ENCODE measurements at places on chromosomes 4 and X.

GRCh38 chrX:120739300-120739699, 109.4 kb upstream of the C1GALT1C1 start:
- DNase-seq = no peak

DNA sequence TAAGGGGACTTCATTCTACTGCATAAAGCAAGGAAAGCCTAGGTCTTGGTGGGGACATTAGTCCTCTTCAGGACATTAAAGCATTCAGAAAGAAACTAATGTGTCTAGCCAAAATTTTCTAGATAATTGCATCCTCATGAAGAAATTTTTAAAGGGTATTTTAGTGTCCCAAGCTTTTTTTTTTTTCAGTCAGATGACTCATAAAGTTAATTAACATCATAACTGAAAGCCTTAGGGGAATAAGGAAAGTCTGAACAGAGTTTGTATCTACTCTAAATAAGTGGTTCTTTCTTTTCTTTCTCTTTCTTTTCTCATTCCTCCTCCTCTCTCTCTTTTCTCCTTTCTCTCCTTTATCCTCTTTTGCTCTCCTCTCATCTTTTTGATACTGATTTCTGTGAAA, 202.4 kb downstream of the ADAMTS3 start:
- DNase-seq = no peak

DNA sequence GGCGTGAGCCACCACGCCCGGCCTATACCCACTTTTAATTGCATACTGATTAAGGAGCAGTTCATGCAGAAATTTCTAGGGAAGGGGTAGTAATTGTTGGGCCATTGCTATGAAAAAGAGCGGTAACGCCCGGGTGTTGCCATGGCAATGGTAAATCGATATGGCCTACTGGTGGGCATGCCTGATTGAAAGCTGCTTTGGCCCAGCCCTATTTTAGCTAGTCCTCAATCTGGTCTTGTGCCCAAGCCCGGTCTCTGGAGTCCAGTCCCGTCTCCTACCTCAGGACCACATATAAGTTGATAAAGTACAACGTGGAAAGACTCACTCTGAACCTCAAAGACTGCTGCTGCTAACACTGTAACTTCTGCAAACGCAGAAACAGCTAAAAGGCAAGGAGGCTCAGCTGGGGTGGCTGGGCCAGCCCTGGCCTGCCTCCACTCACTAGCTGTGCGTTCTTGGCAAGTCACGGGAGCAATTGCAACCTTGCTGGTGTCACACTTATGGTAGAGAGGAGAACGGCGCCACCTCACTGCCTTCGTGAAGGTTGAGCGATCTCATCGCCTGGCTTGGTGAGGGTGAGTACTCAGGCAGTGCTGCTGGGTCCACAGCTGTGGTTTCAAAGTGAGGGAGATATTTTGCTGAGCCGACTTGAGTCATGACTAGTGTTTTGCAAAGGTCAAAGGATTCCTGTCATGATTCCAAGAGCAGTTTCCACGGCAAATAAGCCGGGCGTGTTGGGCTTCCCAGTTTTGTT, 57.0 kb upstream of the GRPEL1 start:
- no peak for DNase-seq

GRCh38 chr4:53905276-53905940, 159.0 kb downstream of the CHIC2 start:
- no peak for DNase-seq

DNA sequence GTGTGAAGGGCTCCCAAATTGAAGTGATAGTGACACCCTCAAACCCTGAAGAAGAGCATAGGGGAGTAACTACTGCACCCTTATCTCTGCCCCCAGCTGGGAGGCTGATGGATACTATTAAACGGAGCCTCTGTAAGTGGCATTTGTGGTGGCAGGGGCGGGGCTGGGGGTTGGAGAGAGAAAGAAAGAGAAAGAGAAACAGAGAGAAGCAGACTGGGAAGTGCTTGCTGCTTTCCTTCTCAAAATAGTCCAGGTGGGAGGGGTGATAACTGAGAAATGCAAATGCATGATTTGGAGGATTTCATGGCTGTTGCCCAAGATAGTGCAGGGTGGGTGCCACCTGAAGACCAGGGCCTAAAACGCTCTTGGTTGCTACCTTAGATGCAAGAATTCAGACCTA, 253.5 kb upstream of the GATB start:
- no peak for DNase-seq

Measured in NCI-H2029 treated with DMSO at 0.1 percent for 48 hours (cell line).